B cell (primary cell): ENCODE measurements at places on chromosomes 3 and 15. TPM values are rescaled to one million over a fixed set of nuclear protein-coding genes. Genes with fewer than 3 reads are reported as not detected.

DNA sequence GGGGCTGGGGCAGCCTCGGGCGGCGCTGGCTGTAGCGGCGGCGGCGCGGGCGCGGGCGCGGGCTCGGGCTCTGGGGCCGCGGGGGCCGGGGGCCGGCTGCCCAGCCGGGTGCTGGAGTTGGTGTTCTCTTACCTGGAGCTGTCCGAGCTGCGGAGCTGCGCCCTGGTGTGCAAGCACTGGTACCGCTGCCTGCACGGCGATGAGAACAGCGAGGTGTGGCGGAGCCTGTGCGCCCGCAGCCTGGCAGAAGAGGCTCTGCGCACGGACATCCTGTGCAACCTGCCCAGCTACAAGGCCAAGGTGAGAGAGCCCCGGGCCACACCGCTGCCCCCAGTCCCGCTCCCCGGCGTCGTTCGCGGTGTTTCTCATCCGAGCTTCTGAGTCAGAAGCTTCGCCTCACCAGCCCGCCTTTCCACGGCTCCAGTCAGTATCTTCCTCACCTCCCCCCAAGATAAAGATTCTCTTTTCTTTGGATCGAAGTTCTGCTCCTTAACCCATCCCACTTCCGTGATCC, 600 bp downstream of the FBXO45 start:
- no peak for DNase-seq

DNA sequence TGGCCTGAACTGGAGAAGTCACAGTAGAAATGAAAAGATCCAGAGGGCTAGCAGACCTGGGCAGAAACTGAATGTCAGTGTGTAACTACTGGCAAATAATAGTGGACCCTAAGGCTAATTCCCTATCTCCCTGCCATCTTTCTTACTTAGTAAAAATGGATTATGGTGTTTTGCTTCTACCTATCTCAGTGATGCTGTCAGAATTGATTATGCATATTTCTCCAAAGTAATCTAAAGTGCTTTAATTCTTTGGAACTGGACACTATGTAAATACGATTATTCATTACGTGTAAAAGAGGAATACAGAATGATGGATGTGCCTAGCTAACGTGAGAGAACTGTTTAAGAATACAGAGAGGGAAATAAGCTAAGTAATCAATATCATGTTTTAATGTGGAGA, 651.9 kb downstream of the NLGN1 start:
- no peak for DNase-seq

- peak; percentile 65 for DNase-seq
These were observed 69.6 kb downstream of the ATP10A start for GRCh38 chr15:25793354-25794050.

GRCh38 chr15:49290191-49290590, 120.1 kb downstream of the GALK2 start:
- DNase-seq: no peak

DNA sequence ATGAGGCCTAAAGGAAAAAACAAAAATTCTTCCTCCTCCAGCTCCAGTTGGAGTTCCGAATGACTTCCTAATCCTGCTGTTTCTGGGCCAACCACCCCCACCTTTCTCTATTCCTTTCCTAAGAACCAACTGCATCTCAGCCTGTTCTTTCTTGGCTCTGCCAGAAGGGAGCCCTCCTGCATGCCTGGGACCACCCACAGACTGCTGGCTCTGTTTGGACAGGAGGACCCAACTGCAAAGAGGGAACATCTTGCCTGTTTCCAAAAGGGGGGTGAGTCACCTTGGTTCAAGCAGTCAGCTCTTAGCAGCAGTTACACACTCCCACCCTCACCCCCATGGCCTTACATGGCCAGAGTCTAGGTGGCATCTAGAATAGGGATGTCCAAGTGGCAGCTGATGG, 116.0 kb upstream of the PRICKLE2 start:
- DNase-seq: no peak

IMPG2 gene
- 0.21 and 0.22 TPM in 2 replicates for polyA plus RNA-seq

GRCh38 chr3:46361408-46362283, 7.7 kb downstream of the CCR2 start:
- no peak for DNase-seq

- DNase-seq: no peak
These were observed 34.6 kb downstream of the GLDN start for GRCh38 chr15:51375966-51376640.

DNA sequence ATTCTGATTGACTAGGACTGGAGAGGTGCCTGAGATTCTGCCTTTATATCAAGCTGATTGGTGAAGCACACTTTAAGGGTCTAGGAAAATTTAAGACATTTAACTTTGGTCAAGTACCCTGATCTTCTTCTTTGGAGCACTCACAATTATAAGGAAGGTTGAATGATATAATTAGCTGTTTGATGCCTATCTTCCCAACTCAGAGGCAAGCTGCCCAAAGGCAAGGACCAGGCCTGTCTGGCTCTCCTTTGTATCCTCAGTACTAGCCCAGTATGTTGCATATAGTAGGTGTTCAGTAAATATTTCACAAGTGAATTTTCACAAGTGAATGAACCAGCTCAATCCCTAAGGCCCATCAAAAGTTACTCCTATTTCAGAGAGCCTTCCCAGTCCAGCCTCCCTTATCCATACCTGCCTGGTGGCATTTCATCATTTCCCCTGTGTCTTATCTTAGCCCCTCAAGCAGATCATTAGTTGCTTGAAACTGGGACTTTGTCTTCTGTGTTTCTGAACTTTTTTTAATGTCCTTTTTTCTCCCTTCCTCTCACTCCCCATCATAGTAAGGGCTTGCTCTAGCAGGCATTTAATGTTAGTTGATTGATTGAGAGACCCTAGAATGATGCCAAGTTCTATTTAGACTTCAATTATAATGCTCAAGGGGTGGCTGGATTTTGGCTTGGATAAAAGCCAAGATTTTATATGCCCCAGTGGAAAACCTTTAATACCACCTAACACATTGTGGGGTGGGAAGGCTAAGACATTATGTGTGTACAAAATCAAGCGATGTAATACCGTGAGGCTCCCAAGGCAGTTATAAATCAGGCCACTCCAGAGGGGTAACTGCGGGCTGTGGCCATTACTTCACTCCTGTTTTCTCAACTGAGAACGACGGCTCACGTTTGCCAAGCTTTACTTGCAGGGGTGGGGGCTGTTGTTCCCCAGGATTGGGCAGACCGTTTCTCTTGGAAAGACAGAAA, 43.2 kb upstream of the BOC start:
- no peak for DNase-seq

GRCh38 chr3:78724859-78725258, 1042.9 kb downstream of the ROBO1 start:
- no peak for DNase-seq

DNA sequence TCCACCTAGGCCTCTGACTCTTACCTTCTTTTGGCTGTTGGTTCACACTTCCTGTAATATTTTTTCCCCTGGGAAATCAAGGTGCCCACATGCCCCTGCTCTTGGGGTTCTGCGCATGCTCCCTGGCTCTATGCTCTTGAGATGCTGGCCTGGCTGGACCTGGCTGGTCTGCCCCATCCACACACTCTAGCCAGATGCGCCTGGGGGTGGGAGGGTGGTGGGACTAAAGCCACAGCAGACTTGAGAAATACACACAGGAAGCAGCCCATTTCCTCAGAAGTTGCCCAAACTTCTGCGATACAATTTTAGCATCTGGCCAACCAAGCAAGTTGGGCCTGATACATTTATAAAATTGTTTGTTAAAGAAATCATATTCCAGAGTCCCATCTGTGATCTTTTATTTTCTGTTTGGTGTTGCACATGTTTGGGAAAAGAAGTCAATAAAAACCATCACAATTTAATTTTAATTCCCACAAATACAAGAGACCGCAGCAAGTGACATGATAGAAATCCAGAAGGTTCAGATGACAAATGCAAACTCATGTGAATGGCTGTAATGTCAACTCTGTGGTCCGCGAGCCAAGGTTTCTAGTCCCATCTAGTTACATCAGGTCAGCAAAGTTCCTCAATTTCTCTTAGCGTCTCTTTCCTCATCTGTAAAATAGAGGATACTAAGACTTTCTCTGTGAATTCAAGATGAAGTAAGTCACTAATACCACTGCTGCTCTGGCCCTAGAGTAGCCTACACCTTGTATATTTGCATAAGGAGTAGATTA, 55.9 kb upstream of the MEF2A start:
- DNase-seq: peak; percentile 57

EPHB3 gene
- polyA plus RNA-seq: 0.06 and 0.43 TPM in 2 replicates

DNA sequence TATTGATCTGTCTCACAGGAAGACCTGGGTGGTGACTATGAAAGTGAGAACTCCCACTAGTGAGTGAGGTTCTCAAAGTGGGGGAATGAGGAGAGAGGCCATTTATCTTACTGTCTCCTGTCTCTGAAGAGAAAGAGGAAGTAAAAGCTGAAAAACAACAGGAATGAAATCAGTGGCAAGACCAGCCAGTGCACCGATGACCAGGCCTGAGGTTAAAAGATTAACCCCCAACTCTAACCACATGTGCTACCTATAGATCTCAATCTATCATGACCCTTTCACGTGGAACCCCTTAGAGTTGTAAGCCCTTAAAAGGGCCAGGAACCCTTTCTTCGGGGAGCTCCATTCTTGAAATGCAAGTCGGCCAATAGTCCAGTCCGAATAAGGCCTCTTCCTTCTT, 239.3 kb upstream of the CNTN6 start:
- no peak for DNase-seq

DNA sequence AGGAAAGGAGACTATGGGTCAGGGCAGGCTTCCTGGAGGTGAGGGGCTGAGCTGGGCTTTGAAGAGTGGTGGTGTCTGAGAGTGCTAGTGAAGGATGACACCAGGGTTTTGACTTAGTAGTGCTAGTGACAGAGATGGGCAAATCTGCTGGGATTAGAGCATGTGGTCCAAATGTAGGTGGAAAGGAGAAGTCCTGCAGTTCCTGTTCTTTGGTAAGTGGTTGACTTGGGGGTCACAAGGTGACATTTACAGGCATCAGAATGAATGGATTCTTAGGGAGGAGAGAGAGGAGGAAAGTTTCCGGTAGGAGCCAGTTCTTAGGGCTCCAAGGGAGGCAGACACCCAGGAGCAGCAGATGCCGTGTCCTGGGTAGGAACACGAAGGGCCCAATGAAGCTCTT, 796 bp upstream of the DOCK3 start:
- peak; percentile 17 for DNase-seq

- no peak for DNase-seq
These were observed 74.8 kb downstream of the STXBP5L start for GRCh38 chr3:120982608-120983320.

DNA sequence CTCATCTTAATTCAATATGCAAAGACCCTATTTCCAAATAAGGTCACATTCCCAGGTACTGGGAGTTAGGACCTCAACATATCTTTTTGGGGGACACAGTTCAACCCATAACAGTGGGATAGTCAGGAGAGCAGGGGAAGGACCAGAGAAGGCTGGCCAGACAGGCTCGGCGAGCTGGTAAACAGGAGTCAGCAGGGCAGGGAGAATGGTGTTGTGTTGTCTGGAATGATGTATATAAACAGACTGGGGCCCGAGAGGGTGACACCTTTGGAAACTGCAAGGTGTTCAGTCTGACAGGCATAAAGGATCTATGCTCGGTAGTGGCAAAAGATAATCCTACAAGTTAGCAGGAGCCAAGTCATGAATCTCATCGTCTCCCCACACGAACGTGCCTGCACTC, 10.1 kb upstream of the PPP1R2 start:
- DNase-seq: no peak

DNA sequence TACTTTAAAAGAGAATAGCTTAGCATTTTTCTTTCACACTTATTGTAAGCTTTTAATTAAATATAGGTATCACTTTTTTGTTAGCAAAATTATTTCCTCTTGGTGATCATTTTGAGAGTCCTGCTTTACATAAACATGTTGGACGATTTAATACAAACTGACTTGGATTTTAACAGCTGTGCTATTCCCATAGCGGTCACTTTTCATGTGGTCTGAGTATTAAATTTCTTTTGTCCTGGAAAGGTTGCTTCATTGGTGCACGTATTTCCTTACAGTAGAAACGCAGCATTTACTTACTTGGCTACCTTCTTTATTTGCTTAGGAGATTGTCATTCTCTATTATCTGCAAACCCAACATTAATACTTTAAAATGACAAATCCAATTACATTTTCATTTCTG, 109.4 kb downstream of the ATG7 start:
- no peak for DNase-seq

GRCh38 chr15:78437107-78437761, 782 bp upstream of the IREB2 start:
- DNase-seq: no peak

TRAT1 gene
- polyA plus RNA-seq: 0.34 and 0.84 TPM in 2 replicates

DHX30 gene
- polyA plus RNA-seq: 77.0 and 84.7 TPM in 2 replicates

GRCh38 chr3:152040319-152040718, 166.9 kb downstream of the SUCNR1 start:
- DNase-seq: no peak

DNA sequence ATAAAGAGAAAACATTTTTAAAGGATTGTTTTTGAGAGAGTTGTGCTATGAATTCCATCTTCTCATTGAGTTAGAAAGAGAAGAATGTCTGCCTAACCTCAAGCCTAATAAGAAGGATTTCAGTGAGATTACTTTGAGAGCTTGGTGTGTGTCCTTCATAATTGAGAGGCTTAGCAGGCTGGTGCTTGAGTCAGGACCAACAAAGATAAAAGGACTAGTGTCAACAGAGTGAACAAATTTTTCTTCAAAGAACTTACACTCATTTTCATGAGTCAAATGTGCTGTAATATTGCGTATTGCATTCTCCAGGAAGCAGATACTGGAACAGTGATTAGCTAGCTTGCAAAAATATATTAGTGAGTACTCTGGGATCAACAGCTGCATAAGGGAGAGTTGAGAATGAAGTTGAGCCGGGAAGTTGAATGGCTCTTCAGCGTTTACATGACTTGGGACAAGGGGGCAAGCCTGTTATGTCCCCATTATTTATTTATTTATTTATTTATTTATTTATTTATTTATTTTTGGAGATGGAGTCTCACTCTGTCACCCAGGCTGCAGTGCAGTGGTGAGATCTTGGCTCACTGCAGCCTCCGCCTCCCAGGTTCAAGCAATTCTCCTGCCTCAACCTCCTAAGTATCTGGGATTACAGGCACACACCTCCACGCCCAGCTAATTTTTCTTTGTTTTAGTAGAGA, 37.5 kb upstream of the SLITRK3 start:
- DNase-seq: no peak

MLF1 gene
- 0.25 and 0.91 TPM in 2 replicates for polyA plus RNA-seq

C3orf20 gene
- 0.12 TPM in 1 of 2 replicates, not detected in the other for polyA plus RNA-seq

GRCh38 chr3:122530164-122530563, 15.4 kb upstream of the KPNA1 start:
- no peak for DNase-seq

GRCh38 chr15:88403351-88403791, 63.8 kb downstream of the MRPL46 start:
- DNase-seq: no peak
